ENCODE measurements at places on chromosomes 7 and 10. TPM values are rescaled to one million over a fixed set of nuclear protein-coding genes. Genes with fewer than 3 reads are reported as not detected.

- DNase-seq: no peak
Observed at GRCh38 chr10:119801998-119802538, 70.6 kb downstream of the MCMBP start.

The CDC123 gene
- 43.7 TPM for total RNA-seq

The CRHR2 gene
- not detected for total RNA-seq

DNA sequence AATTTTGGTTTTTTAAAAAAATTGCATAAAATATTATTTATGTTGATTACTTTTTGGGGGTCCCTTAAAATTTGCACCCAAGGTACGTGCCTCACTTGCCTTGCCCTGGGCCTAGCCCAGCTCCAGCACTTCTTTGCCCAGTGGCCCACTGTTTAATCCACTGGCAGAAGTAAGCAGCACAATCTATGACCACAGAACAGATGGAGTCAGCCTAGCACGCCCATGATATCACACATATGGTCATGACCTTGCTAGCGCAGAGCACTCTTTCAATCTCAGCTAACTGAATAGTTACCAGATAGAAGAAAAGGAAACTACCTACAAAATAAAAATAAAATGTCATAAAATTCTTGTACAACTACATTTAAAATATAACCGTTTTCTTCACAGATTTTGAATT is 5.6 kb downstream of the OGA start:
- DNase-seq: no peak

The TMEM229A gene
- not detected for total RNA-seq

The PTF1A gene
- not detected for total RNA-seq

- no peak for DNase-seq
Observed at GRCh38 chr10:45433716-45434469, 59.9 kb downstream of the ALOX5 start.

GRCh38 chr10:5071411-5072198 is 22.6 kb upstream of the AKR1C3 start:
- no peak for DNase-seq

GRCh38 chr10:3926675-3927525 is 141.9 kb upstream of the KLF6 start:
- no peak for DNase-seq
